ENCODE measurements at places on chromosomes 16 and 17.

DNA sequence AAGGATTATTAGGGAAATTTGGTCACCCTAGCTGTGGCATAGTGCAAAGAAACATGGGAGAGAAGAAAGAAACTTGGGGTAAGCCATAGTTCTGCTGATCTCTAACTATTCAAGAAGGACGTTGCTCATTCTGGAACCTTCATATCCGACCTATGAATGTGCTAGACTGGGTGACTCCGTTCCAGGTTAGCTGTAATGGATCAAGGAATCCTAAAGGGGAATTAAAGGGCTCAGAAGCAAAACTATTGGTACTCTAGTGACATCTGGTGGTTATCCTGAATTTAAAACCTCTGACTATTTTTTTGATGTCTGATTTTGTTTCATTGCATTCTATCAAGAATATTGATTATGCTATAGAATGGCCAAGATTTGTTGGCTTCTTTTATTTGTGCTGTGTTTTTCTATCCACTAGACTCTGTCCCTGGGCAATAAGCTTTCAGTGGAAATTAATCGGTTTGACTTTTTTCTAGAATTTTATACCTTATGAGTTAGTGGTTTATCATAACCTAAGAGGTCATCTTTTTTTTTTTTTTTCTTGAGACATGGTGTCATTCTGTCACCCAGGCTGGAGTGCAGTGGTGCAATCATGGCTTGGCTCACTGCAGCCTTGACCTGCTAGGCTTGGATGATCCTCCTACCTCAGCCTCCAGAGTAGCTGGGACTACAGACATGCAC is 19.5 kb downstream of the PCTP start:
- peak; percentile 69 for DNase-seq

DNA sequence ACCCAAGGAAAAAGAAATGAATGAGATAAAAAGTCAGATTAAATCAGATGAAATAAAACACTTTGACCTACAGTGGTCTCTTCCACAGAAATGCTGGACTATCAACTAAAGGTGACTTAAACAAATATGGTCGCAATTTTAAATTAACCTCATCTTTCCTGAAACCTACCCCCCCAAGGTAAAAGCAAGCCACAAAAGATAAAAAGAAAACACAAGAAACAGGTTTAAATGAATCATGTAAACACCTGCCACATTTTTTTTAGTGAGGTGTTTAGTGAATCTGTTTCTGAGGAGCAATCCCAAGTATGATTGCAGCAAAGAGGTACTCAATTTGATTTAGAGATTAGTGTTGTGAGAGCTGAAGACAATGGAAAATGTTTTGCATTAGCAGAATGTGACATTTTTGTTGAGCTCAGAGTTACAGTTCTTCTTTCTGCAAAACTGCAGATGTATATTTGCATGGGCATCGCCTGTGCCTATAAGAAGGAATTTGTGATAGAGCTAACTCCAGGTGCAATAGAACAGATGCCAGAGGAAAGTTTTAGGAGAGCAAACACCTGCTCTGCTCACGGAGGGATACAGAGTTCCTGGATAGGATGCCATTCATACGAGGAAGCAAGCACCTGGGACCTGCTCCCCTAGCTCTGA is 3.4 kb upstream of the MMD start:
- no peak for DNase-seq

- peak; percentile 30 for DNase-seq
These were observed 999 bp downstream of the MARF1 start for GRCh38 chr16:15641753-15642556.

- no peak for DNase-seq
These were observed 18.5 kb upstream of the APRT start for GRCh38 chr16:88830258-88830657.

GRCh38 chr17:70265471-70265870 is 96.1 kb downstream of the KCNJ2 start:
- DNase-seq: no peak

- DNase-seq: peak; percentile 1
These were observed 143.1 kb upstream of the CACNG5 start for GRCh38 chr17:66691644-66692420.

DNA sequence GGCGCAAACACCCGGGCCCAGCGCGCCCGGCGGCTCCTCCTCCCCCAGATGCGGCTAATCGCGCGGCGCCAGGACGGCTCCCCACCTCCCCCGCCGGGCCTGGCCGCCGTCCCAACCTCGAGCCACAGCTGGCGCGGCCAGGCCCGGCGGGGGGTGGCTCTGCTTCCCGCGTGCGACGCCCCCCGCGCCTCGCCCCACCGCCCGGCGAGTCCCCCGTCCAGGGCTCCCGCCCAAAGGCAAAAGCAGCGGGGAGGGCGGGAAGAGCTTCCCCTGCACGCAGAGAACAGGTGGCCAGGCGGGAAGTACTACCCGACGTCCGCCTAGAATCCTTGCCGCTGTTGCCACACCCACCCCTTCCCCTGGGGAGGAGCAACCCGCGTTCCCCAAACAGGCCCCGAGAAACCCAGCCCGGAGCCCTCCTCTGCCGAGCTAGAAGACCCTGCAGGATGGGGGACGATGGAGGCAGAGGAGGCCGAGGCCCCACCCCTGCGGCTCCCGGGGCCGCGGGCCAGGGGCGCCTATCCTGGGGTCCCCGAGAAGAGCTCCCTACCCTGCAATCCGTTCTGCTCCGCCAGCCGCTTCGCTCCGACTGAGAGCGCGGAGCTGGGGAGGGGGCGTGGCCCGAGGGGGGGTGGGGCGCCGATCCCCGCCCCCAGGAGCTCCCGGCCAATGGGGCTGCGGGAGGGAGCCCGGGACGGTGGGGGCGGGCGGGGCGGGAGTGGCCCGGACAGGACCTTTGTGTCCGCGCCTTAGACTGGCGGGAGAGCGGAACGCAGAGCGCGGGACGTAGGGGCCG is at the start of gene CARHSP1:
Gene CARHSP1, minus strand, starts transcription at position 591 of the 796 bp plus-strand sequence. CDS start 9,678 bp downstream, outside the sequence.
- peak; percentile 97 for DNase-seq

DNA sequence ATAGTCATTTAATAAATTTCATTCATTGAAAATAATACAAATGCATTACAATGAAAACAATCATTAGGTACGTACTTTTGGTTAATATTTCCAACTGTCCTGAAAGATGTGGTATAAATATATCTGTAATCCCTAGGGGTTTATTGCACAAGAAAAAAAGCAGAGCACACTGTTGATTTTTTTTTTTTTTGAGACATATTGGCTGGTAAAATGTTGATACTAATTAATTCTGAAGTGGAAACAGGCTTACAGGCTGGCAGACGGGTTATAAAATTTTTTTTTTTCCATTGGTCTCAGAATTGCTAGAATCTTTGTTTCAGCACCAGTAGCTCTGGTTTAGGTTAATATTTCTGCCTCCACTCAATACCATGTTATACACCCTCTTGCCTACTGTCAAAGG is 193.6 kb downstream of the MAP2K6 start:
- no peak for DNase-seq

GRCh38 chr17:41402161-41402560 is 4.8 kb upstream of the KRT31 start:
- DNase-seq: no peak

GRCh38 chr16:77850636-77851333 is 62.4 kb downstream of the VAT1L start:
- DNase-seq: no peak

GRCh38 chr16:66211651-66212050 is 154.8 kb upstream of the CDH5 start:
- DNase-seq: no peak

- DNase-seq: no peak
These were observed 250.0 kb downstream of the ABCC12 start for GRCh38 chr16:47905771-47906170.

- no peak for DNase-seq
These were observed at the start of gene TEX14 for GRCh38 chr17:58691701-58692238. Gene TEX14, minus strand, starts transcription at chr17:58692045. Its CDS starts 40,044 bp downstream, at chr17:58652001.

- DNase-seq: no peak
These were observed 6.5 kb upstream of the CAPNS2 start for GRCh38 chr16:55559933-55560516.

- no peak for DNase-seq
These were observed 7.1 kb upstream of the HOXB9 start for GRCh38 chr17:48633266-48633677.

GRCh38 chr16:66661210-66661560 is 35.4 kb downstream of the CMTM4 start:
- no peak for DNase-seq

- DNase-seq: no peak
These were observed 4.4 kb downstream of the ACADVL start for GRCh38 chr17:7224110-7224509.

- DNase-seq: no peak
These were observed 66.7 kb downstream of the RPA1 start for GRCh38 chr17:1896243-1897104.

DNA sequence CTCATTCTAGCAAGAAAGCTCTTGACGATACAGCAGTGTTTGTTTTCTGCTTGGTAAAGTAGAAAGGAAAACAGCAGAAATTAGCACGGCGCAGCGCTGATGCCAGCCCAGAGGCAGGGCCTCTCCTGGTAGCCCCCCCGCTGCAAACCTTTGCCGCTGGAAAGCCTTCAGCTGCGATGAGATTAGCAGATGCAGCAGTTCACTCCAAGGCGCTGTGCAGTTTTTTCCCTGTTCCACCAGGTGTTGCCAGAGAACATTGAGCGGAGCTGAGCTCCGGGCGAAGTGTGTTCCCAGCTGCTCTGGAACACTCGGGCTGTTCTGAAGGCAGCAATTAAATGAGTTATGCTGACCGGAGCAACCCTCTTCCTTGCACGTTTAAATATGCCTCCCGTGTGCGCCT is 72.5 kb downstream of the RBFOX1 start:
- peak; percentile 2 for DNase-seq

DNA sequence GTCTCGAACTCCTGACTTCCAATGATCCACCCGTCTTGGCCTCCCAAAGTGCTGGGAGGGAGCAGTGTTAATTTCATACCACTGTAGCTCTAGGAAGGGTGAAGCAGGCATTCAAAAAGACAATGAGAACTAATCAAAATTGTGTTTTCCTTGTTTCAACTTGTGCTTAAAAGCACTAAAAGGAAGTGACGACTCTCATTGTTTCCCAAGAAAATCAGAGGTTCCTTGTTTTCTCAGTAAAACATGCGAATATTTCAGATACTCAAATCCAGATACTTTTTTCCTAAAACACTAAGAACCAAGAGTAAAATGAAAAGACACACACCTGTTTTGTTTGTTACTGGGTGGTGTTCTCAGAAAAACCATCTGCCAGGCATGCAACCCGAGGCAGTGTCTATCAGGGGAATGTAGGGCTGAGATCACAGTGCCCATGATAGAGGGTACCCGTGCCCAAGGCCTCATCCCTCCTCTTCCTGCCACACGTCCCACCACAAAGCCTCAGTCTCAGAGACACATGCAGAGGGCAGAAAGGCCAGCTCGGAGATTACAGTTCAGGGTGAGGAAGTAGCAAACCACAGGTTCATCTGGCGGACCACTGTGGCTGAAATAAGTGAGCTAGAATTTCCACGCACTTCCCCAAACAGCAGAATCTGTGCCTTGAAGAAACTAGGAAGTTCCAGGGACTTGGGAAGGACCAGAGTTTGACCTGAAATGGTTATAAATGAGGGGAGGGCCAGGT is 33.7 kb downstream of the GINS3 start:
- peak; percentile 74 for DNase-seq

GRCh38 chr17:4182043-4182442 is 39.0 kb downstream of the CYB5D2 start:
- DNase-seq: no peak

DNA sequence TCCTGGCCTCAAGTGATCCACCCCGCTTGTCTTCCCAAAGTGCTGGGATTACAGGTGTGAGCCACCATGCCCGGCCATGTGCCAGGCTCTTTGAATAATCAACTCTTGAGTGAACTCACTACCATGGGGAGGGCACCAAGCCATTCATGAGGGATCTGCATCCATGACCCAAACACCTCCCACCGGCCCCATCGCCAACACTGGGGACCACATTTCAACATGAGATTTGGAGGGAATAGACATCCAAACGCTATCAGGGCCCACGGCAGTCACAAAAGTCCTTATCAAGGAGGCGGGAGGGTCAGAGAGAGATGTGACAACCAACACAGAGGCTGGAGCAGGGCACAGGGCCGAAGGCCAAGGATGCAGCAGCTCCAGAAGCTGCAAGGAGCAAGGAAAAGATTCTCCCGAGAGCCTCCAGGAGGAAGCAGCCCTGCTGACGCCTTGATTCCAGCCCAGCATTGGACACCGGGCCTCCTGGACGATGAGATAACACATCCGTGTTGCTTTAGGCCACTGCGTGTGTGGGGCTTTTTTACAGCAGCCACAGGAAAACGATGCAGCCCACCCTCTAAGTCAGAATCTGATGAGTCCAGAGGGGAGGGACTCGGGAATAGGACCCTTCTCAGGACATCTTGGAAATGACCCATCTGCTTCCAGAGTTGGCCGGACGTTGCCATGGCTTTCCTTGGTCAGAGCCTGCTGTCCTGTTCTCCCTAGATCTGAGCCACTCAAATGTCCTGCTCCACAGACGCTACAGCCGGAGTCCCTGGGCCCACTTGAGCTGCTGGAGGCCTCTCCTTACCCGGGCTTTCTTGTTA is 47.3 kb upstream of the CMIP start:
- no peak for DNase-seq

GRCh38 chr16:86458149-86458777 is 52.1 kb upstream of the FOXF1 start:
- DNase-seq: no peak

GRCh38 chr17:4852567-4853207 is 19.5 kb downstream of the MINK1 start:
- DNase-seq: peak; percentile 30

- no peak for DNase-seq
These were observed 12.9 kb upstream of the BBS2 start for GRCh38 chr16:56532714-56533113.

- DNase-seq: no peak
These were observed 94.9 kb downstream of the ANKRD11 start for GRCh38 chr16:89395150-89396142.

GRCh38 chr16:75100603-75100990 is 16.0 kb downstream of the LDHD start:
- no peak for DNase-seq

GRCh38 chr16:56629531-56629930 is 2.9 kb upstream of the MT1M start:
- peak; percentile 4 for DNase-seq

DNA sequence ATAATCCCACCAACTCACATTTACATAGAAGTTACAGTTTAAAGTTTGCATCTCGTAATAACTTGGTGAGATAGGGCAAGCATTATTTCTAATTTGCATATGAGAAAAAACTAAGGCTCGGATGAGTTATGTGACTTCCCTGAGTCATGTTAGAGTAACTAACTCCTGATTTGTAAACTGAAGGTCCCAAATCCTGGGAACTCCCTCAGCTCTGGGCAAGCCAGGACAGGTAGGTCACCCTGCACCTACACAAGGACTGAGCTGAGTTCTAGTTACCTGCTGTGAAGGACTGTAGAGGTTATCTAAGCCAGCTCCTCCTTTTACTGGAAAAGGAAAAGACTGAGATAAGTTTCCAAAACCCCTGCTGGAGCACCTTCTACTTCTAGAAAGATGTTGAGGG is 92.1 kb upstream of the HLF start:
- DNase-seq: no peak

- no peak for DNase-seq
These were observed 37.1 kb downstream of the CDRT15 start for GRCh38 chr17:14199601-14200000.

DNA sequence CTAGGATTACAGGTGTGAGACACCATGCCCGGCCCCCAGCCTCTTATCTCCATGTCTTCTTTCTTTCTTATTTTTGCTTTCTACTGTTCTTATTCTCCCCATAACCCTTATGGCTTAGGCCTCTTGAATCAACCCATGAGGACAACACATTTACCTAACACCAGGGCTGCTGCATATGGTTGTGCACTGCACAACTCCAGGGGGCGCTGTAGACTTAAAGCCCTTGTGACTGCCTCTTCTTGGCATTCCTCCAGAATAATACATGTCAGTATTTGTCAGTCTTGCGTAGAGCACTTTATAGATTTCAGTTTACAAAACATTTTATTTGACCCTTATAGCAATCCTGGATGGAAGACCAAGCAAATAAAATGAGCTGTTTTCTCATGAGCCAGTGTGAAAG is 225.0 kb upstream of the SALL1 start:
- DNase-seq: no peak
